Effector memory CD8-positive, alpha-beta T cell (primary cell): ENCODE measurements at places on chromosomes 3 and 15.

- no peaks in the 10 kb centered on the region for H3K27me3 ChIP-seq
- H3K27ac ChIP-seq, result no peak overlapping the region
- H3K4me3 ChIP-seq, result no peak overlapping the region
- H3K4me1 ChIP-seq, result no peaks in the 10 kb centered on the region
- H3K36me3 ChIP-seq, result no peaks in the 10 kb centered on the region
These were observed 27.2 kb downstream of the OXSM start for GRCh38 chr3:25817107-25817506.

- H3K4me1 ChIP-seq, result peaks cover 76% of the 10 kb centered on the region
- H3K27me3 ChIP-seq, result no peaks in the 10 kb centered on the region
- H3K4me3 ChIP-seq, result no peak overlapping the region
- H3K36me3 ChIP-seq, result peaks cover 18% of the 10 kb centered on the region
- no peak overlapping the region for H3K27ac ChIP-seq
- DNase-seq, result no peak
These were observed 18.3 kb downstream of the ANP32A start for GRCh38 chr15:68802373-68802772.

GRCh38 chr3:45355351-45355750, 33.0 kb upstream of the LARS2 start:
- H3K4me1 ChIP-seq, result no peaks in the 10 kb centered on the region
- no peak overlapping the region for H3K4me3 ChIP-seq
- no peak overlapping the region for H3K27ac ChIP-seq

- H3K4me3 ChIP-seq, result no peak overlapping the region
- H3K4me1 ChIP-seq, result peaks cover 15% of the 10 kb centered on the region
- no peak for DNase-seq
- peaks cover 43% of the 10 kb centered on the region for H3K36me3 ChIP-seq
- H3K27ac ChIP-seq, result peak overlapping the region; percentile 96
These were observed 4.8 kb downstream of the GPR171 start for GRCh38 chr3:151197981-151198767.

DNA sequence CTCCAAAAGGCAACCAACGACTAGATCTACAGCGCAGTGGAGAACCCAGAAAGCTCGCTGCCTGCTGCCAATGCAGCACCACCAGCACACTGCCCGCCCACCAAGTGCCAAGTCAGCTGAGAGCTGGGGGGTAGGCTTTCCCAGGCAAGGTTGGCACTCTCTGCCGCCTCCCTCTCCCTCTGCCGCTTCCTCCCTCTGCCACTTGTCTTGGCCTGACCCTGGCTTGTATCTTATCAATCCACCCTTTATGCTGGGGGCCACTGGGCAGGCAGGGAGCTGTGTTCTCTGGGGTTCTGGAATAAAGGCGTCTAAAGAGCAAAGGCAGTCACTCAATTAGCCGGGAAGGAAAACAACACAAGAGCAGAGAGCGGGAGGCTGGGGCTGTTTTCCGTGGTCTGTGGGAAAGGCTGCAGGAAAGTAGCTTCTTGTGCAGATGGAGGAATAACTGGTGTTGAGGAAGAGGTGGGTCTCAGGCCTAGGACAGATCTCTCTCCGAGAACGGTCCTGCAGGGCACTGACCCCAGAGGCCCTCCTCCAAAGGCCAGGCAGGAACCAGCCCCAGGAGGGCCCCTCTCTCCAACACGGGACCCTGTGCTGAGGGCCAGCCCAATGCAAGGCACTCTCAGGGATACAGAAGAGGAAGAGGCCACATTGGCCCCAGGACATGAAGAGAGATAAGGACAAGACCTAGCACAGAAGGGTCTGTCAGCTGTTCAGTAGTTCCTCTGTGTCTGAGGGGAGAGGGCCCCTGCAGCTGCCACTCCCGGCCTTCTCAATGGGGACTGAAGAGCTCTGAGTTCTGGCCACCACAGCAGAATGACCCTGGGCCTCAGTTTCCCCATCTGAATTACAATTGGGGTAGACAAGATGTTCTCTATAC, 30.8 kb downstream of the ACSBG1 start:
- no peak for DNase-seq
- H3K4me3 ChIP-seq, result no peak overlapping the region
- H3K36me3 ChIP-seq, result no peaks in the 10 kb centered on the region
- no peaks in the 10 kb centered on the region for H3K4me1 ChIP-seq
- H3K27me3 ChIP-seq, result no peaks in the 10 kb centered on the region

GRCh38 chr3:106528932-106529331, 660.1 kb upstream of the CBLB start:
- no peak overlapping the region for H3K4me3 ChIP-seq
- H3K4me1 ChIP-seq, result peaks cover 6% of the 10 kb centered on the region
- H3K27me3 ChIP-seq, result no peaks in the 10 kb centered on the region
- DNase-seq, result no peak

DNA sequence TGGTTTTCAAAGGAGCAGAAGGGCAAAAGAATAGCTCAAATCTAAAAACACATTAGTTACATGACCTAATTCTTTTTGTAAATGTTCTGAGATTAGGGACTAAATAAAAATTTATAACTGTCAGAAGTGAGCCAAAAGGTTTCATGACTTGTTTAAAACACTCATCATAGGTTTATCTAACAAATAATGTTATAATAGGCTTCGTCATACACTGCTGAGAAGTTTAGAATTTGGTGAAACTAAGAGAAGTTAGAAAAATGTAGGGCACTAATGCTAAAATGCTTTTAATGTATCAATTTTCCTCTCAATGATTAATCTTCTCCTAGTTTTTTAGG, 468.8 kb upstream of the CDIN1 start:
- no peak for DNase-seq
- no peaks in the 10 kb centered on the region for H3K27me3 ChIP-seq
- H3K4me1 ChIP-seq, result no peaks in the 10 kb centered on the region
- H3K27ac ChIP-seq, result no peak overlapping the region

GRCh38 chr3:107897471-107898061, 193.3 kb downstream of the CD47 start:
- H3K4me3 ChIP-seq, result no peak overlapping the region
- DNase-seq, result no peak
- H3K4me1 ChIP-seq, result no peaks in the 10 kb centered on the region
- H3K27ac ChIP-seq, result no peak overlapping the region
- H3K36me3 ChIP-seq, result no peaks in the 10 kb centered on the region

GRCh38 chr3:110430146-110430545, 641.5 kb upstream of the NECTIN3 start:
- H3K27me3 ChIP-seq, result no peaks in the 10 kb centered on the region
- H3K27ac ChIP-seq, result no peak overlapping the region
- no peaks in the 10 kb centered on the region for H3K36me3 ChIP-seq
- no peak overlapping the region for H3K4me3 ChIP-seq
- H3K4me1 ChIP-seq, result no peaks in the 10 kb centered on the region

DNA sequence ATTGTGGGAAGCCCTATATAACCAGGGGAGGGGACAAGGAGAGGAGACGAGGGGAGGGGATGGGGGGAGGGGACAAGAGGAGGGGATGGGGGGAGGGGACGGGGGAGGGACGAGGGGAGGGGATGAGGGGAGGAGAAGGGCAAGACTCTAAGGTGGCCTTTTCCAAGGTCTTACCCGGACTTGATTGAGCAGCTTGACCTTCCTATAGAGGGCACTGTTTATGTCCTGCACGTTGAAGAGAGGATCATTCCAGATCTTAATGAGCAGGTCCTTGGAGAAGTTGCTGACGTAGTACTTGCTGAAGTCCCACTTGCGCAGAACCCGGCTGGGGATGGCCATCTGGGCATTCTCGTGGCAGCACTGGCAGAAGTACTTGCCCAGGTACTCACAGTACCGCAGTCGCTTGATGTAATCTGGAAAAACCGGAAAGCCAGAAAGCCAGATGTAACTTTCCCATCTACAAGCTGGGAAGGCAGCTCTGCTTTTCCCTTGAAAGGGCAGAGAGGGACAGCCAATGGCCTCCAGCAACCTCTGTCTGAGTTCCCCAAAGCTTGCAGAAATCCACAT, 55.7 kb downstream of the RUBCN start:
- no peak overlapping the region for H3K4me3 ChIP-seq
- no peak overlapping the region for H3K27ac ChIP-seq
- DNase-seq, result no peak
- peaks cover 34% of the 10 kb centered on the region for H3K36me3 ChIP-seq

DNA sequence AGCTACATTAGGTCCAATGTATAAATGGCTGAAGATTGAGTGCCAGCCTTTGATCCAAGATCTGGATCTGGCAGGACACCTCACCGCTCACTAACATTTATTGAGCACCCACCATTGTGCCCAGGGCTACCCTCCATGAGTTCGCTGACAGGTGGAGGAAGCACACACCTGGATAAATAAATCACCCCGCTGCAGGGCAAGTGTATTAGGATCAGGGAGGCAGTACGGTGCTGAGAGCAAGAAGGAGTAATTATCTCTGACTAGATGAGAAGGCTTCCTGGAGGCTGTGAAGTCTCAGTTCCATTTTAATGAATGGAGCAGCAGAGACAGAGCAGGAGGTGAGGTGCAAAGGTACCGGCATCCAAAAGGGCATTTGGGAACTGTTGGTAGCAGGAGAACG, 104.1 kb downstream of the LIPC start:
- no peak overlapping the region for H3K4me3 ChIP-seq
- no peak for DNase-seq
- peak overlapping the region; percentile 45 for H3K27ac ChIP-seq
- H3K27me3 ChIP-seq, result no peaks in the 10 kb centered on the region

DNA sequence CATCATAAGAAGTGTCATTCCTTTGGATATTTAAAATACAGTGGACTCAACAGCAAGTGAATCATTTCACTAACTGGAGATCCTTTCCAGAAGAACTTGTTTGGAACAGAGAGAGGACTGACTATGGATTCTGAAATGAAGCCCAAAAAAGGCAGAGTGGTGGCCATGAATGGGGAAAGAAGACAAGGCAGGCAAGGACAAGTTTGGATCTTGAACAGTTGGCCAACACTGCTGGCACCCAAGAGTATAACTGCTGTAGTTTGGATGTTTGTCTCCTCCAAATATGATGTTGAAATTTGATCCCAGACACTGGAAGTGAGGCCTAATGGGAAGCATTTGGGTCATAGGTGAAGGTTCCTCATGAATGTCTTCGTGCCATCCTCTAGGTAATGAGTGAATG, 686.9 kb downstream of the GRM7 start:
- no peak overlapping the region for H3K27ac ChIP-seq
- H3K27me3 ChIP-seq, result no peaks in the 10 kb centered on the region
- no peaks in the 10 kb centered on the region for H3K36me3 ChIP-seq
- no peak for DNase-seq

DNA sequence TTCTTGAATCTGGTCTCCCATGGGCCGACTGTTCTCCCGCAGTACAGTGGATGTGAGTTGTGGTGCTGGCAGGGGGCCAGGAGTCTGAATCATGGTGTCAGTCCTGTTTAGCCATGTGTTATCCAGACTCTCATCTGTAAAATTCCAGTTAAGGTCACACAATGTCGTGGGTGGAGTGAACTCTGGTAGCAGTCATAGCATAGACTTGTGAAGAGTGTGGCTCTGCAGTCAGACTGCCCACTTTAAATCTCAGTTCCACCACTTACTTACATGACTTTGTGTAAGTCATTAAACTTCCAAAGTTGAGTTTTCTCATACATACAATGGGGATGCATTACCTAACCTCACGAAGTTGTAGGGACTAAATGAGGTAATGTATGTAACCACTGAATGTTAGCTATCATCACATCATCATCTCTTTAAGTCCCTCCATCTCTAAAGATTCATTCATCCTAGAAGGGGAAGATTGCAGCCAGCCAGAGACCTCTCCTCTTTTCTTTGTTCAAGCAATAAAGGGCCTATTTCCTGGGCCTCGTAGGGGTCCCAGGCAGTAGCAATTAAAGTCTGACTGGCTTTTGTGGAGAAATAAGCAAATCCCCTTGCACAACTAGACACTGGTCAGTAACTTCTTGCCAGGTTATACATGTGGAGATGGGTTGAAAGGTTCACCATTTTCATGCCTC, 93.9 kb downstream of the PCCB start:
- H3K4me1 ChIP-seq, result no peaks in the 10 kb centered on the region
- DNase-seq, result no peak
- H3K27ac ChIP-seq, result no peak overlapping the region
- no peaks in the 10 kb centered on the region for H3K27me3 ChIP-seq
- peaks cover 38% of the 10 kb centered on the region for H3K36me3 ChIP-seq

DNA sequence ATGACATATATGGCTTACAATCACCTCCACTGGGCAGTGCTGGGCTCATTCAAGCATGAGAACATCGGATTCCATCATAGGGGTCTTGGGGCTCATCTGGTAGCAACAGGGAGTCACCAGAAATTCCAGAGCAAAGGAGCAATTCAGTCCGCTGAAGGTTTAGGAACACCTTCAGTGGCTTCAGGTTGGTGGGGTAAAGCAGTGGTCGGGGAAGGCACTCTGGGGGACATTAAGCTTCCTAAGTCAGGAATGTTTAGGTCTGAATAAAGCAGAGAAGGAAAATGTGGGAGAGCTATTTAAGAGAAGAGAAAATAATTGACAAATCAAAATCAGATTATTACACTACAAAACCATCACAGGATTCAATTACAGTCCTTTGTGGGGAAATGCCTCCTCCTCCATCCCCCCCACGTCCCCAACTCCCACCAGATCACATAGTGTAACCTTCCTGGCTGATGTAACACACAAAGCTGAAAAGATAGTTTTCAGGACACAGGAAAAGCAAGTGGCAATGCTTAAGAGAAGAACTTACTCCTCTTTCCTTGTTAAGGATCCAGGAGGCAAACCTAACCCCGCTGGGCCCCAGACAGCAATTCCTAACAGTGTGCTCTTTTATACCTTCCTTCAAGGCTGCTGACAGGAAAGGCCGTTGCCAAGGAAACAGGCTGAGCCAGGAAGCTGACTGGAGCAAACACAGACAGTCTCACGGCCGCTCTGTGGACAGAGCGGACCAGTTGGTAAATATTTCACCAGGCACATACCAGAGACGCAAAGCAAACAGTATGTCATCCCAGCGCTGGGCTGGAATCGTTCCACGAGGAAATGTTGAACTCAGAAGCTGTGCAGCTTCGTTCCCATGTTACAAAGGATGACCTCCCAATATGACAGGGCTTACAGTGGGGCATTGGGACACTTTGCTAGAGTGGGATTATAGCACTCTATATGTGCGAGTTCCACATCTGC, 57.5 kb upstream of the LMCD1 start:
- H3K36me3 ChIP-seq, result no peaks in the 10 kb centered on the region
- no peak overlapping the region for H3K27ac ChIP-seq
- no peak overlapping the region for H3K4me3 ChIP-seq
- DNase-seq, result no peak
- peaks cover 20% of the 10 kb centered on the region for H3K27me3 ChIP-seq
